ENCODE measurements at places on chromosomes 3 and 15.

- no peak for DNase-seq
Measured at GRCh38 chr3:106130384-106131198, 261.8 kb upstream of the CBLB start.

DNA sequence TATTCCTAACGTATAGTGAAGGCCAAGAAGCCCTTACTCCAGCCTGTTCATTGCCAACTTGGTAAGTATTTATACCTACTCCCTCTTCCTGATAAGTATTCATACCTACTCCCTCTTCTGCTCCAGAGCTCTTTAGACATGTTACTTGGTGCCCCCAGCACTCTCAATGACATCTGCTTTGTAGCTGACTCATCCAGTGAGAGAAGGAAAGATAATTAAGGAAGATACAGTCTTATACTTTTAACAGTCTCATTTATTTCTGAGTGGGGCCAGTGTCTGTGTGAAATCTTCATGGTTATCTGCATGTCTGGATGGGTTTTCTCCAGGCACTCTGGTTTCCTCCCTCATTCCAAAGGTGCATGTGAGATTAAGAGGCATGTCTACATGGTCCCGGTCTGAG, 698.7 kb downstream of the FHIT start:
- no peak for DNase-seq

DNA sequence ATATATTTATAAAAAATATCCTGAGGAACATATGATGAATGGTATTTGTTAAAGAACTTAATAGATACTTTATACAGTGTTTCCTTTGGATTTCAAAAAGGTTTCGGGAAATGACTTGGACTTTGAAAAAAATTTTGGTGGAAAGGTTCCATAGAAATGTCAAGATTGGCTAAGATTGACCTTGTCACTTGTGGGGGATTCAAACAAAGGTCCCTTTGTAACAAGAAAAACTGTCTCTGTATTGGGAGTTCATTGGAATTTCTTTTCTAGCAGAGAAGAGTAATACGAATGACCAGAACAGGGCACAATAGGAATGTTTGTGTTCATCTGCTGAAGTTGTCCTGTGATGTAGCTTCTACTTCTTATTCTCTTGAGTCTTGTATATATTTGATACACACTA, 43.2 kb downstream of the ARHGEF26 start:
- DNase-seq = no peak

GRCh38 chr15:91603384-91604080, 250.0 kb upstream of the SLCO3A1 start:
- DNase-seq = no peak

- DNase-seq = no peak
Measured at GRCh38 chr3:158104431-158104921, 1.7 kb downstream of the SHOX2 start.

DNA sequence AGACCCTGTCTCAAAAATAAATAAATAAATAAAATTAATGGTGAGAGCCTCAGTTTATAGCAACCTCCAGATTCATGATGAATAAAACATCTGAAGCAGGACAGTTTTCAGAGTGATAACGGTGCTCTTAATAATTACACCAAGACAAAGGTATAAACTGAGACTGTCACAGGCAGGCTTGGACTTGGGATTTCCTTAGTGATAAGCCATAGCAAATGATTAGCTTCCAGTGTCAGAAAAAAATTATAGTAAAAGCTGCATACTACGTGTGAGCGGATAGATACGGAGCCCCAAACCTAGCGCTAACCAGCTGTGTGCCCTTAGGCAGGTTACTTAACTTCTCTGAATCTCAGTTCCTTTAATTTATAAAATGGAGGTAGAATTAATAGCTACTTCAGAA, 21.5 kb downstream of the LIPH start:
- DNase-seq = no peak

DNA sequence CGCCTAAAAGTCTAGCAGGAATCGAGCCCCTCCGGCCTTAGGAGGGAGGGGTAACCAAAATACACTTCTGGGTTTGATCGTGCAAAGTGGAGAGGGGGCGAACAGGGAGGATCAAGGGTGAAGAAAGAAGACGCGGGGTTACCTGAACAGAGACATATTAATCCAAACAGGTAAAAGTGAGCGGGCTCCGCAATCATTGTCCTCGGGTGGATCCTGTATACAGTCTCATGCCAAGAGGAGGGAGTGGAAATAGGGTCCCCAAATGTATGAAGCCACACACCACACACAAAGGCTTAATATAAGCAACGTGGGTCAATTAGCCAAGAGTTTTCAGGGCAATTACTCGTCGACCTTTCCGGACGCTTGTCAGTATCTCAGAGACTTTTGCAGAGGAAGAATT, 749.5 kb downstream of the ROBO1 start:
- DNase-seq = no peak

- no peak for DNase-seq
Measured at GRCh38 chr3:46930166-46930944, 46.2 kb downstream of the CCDC12 start.

GRCh38 chr3:157794771-157795170, 291.6 kb upstream of the VEPH1 start:
- DNase-seq = no peak

DNA sequence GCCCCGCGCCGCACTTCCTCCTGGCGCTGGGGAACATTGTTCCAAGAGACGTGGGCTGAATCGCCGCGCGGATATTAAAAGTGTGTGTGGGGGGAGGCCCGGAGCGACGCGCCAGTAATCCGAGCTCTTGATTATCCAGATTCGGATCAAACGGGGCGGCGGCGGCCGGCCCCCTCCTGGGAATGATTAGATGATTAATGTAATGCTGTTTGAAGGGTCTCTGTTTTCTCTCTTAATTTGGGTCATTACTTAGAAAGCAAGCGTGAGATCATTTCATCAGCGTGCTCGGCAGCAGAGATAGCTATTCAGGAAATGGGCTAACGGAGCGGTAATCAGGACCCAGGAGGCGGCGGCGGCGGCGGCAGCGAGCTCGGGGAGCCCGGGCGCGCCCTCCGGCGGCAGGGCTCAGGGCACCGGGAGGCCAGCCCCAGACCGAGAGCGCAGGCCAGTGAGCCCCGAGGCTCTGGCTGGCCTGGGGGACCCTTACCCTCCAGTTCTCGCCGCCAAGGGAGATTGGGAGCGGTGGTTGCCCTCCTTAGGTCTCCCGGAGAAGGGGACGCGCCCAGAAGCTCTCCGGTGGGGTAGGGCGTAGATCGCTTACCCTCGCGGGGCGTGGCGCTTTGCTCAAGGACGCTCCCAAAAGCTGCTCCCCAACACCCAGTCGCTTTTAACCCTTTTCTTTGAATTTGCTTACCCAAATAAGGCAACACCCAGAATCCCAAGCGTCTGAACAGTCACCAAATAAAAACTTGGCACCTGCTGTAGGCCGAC, 4.5 kb downstream of the FEZF2 start:
- DNase-seq = no peak

DNA sequence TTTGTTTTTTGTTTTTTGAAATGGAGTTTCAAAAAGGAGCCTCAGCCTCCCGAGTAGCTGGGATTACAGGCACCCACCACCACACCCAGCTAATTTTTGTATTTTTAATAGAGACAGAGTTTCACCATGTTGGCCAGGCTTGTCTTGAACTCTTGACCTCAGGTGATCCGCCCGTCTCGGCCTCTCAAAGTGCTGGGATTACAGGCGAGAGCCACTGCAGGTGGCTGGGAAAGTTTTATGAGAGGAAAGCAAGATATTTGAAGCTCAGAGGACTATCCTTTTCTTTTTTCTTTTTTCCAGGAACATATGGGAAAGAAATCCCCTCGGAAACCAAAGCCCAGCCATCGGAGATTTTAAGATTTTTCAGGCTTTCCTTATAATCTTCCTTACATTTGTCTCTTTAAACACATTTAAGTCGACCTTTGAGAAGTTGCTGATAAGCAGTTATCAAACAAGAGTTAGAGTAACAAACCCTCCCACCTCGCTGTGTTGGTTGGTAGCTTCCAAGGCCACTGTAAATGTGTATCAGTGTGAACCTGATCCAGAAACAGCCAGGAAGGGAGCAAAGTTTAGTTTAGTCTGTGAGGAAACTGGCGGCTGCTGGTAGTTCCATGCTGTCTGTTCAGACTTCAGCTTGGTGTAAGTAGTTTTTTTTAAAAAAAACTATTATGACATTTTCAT, 34.5 kb upstream of the MAP3K13 start:
- DNase-seq = no peak

DNA sequence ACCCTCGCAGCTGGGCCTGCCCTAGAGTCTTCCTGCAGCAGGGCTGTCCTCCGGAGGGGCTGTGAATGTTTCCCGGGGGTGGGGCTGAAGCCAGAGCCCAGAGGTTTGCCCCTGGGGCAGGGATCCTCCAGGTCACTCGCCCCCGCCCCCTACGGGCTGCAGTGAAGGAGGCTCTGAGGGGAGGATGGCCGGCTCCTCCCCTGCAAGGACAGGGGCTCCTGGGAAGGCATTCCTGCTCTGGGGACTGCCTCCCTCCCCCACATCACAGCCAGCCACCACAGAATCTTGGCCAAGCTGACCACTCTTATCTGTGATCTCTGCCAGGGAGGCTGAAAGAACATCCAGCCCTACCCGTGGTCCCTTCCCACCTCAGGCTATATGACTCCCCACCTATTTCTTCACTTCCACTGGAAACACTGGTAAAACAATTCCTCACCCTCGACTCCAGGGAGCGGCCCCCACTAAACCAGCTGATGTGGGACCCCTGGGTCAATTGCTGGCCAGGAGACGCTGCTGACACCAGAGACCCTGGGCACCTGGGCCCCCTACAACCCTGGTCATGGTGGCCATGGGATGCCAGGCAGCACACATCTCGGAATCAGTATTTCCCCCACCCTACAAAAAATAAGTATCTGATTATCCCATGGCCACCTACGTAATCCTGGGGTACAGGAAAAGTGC, 66.0 kb downstream of the HMCES start:
- DNase-seq = no peak

- no peak for DNase-seq
Measured at GRCh38 chr3:98808071-98808470, 44.9 kb downstream of the ST3GAL6 start.

DNA sequence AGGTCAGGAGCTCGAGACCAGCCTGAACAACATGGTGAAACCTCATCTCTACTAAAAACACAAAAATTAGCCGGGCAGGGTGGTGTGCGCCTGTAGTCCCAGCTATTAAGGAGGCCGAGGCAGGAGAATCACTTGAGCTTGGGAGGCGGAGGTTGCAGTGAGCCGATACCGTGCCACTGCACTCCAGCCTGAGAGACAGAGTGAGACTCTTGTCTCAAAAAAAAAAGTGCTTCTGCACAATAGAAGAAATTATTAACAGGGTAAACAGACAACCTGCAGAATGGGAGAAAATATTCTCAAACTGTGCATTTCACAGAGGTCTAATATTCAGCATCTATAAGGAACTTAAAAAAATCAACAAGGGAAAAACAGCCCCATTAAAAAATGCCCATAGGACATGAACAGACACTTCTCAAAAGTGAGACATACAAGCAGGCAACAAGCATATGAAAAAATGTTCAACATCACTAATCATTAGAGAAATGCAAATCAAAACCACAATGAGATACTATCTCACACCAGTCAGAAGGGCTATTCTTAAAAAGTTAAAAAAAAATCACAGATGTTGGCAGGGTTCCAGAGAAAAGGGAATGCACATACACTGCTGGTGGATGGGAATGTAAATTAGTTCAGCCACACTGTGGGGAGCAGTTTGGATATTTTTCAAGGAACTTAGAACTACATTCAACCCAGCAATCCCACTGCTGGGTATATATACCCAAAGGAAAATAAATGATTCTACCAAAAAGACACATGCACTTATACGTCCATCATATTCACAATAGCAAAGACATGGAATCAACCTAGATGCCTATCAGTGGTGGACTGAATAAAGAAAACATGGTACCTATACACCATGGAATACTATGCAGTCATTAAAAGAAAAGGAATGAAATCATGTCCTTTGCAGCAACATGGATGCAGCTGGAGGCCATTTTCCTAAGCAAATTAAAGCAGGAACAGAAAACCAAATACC, 75.5 kb downstream of the MSL2 start:
- DNase-seq = no peak

DNA sequence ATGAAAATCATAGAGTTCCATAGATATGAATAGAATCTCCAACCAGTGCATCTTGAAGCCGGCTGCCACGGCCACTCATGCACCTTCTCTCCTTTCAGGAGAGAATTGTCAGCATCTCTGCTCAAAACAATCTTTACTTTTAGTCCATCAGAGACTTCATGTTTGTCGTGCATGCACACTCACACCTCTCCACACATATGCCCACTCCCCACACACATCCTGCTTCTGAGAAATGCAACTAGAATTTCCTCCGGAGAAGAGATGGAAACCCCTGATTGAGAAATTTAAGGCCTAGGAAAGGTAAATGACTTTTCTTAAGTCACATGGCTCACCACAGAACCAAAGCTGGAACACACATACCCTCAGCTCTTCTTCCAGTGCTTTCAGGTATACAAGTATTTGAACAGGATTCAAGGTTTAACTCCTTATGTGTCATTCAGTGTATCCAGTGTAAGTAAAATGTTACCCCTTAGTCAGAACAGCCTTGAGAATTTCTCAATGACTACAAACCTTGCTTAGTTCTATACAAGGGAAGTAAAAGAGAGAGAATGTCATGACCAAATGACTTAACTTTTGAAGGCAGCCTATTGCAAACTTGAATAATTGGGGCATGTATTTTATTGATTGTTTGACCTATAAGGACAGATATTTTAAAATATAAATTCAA, 69.1 kb upstream of the TSEN2 start:
- no peak for DNase-seq

DNA sequence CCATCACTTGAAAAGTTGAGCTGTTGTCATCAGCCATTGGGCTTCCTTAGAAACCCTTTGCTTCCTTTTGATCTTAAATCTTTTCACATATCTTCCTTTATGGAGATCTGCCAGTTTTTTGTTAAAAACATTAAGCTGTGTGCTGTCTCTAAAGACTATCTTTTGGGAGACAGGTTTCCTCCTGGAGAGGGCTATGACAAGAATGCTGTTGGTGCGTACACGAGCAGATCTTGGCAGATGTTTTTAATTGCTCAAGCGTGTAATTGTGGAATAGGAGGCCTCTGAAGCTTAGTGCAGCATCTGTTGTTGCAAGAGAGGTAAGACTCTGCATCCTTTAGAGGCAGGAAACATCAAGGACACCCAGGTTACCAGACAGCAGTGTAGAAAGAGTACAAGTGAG, 56.8 kb downstream of the PHLDB2 start:
- DNase-seq = no peak

DNA sequence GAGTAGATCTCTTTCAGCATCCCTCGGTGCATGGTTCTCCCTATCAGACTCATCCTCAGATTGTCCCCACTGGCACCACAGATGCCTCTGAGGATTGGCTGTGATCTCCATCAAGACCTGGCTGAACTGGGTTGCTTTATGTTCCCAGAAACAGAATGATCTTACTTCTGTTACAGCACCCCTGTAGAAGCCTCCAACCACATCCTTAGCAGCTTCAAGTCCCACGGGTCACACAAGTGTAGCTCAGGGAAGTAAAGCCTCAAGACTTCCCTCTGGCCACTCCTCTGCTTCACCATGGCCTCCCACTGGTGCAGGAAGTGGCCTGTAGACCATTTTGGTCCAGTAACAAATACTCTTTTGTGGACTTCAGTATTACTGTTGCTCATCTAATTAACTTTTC, 566.4 kb upstream of the SUCLG2 start:
- DNase-seq = no peak

GRCh38 chr3:71838406-71838805, 53.5 kb upstream of the PROK2 start:
- no peak for DNase-seq

Measured in KG1 (cell line).